ENCODE measurements at places on chromosomes 3 and 15.

- no peak for DNase-seq
Measured at GRCh38 chr3:197270558-197271317, 27.7 kb downstream of the DLG1 start.

DNA sequence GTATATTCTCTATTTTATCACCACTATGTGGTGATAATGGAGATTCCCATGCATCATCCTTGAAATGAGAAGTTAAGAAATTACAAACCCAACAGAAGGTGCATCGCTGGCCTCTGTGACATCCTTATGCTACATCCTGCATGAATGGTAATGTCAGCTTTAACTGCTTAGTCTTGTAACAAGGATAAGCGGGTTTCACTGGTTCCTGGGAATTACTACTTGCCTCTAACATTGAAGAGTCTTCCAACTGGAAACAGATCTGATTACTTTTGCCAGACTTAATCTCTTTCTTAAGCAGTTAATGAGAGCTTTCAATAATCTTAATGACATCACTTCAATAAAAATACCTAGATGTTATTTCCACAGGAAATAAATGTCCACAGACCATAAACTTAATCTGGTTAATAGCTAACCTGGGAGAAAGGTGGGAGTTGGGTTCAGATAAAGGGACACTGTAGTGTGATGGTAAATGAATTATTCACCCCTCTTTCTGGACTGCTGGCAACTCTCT is 44.0 kb downstream of the FMN1 start:
- DNase-seq, result no peak

DNA sequence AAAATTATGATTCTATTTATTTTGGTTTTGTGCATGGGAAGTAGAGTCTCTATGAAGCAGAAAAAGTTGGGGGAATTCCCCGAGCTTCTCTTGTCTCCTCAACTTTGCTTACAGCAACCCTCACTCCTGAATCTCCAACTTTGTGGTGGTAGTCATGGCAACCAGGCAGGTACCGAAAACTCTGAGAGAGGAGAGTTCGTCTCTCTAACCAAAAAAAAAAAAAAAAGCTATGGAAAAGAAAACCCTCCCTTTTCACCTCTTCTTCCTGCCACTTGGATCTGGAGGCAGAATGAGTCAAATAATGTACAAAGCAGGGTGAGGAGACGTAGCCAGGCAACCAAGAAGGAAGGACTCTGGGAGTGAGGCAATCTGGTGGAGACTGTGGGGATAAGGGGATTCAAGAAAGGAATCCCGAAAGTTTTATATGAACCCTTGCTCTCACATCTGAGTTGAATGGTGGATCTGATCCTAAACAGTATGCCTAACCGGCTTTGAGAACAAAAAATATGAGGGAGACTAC is 108.1 kb downstream of the PLOD2 start:
- no peak for DNase-seq

GRCh38 chr15:82585072-82585471 is 44.8 kb upstream of the RPS17 start:
- peak; percentile 26 for DNase-seq

DNA sequence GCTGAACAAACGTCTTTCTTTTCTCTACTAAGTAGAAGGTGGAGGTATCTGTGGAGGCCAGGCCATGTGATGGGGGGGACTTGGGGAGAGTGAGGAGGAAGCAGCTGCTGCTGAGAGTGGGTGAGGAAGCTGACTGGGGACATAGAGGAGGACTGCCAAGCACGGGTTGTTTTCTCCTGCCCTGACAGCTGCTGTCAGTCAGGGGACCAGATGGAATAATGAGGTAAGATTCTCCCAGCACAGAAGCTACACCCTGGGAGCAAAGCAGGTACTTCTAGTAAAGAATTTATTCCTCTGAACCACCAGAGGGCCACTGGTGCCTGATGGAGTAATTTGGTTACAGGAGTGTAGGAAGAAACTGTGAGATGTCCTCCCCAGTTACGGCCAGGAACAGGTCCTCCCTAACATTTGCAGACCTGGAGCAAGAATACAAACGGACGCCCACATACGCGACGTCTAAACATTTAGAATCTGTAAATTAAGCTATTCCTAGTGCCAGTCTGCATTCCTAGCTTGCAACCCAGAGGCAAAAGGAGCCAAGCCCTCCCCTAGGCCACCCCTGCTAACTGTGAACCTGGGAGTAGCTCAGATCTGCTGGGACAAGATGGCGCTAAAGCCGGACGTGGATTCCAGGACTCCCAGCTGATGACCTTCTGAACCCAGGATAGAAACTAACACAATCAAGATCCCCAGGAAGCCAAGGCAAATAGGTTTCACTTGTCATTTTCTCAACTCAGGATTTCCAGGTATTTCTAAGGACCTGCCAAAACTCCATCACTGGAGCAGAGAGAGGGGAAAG is 14.8 kb downstream of the CRYGS start:
- DNase-seq, result no peak

- peak; percentile 88 for DNase-seq
Measured at GRCh38 chr15:62426387-62426956, 261.4 kb upstream of the C2CD4B start.

DNA sequence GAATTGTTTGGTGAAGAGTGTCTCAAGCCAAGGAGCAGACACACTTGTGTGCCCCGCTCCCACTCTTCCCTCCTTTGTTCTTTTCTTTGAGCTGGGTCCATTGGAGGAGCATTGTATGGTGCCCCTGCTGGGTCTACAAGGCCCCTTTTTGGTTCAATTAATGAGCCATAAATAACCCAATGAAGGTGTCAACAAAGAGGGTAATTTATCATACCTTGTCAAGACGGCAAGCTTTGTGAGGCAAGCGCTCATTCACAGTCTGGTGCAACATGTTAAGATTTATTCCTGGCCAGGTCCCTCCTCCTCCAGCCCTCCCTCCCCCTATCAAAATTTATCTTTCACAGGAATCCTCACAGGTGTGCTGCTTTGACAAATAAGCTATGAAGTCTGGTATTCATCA is 300.1 kb downstream of the RORA start:
- no peak for DNase-seq

- no peak for DNase-seq
Measured at GRCh38 chr3:134753999-134754742, 40.9 kb upstream of the EPHB1 start.

DNA sequence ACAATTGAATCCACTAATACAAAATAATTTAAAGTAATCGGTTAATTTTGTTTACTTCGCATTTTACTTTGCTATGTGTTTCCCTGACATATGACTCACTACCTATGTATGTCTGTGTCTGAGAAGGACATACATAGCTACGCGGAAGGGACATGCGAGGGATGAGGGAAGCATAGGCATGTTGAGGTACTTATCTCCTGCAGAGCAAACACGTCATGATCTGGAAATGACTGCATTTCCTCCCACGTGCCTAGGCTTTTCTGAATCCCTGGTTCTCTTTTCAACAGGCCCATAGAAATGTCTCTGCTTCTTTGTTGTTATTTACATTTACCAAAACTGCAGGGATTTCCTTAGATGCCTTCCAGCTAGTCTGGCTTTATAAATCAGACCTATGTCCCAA is 27.5 kb downstream of the ALCAM start:
- DNase-seq, result peak; percentile 95

- no peak for DNase-seq
Measured at GRCh38 chr3:13144163-13145023, 71.2 kb upstream of the IQSEC1 start.

DNA sequence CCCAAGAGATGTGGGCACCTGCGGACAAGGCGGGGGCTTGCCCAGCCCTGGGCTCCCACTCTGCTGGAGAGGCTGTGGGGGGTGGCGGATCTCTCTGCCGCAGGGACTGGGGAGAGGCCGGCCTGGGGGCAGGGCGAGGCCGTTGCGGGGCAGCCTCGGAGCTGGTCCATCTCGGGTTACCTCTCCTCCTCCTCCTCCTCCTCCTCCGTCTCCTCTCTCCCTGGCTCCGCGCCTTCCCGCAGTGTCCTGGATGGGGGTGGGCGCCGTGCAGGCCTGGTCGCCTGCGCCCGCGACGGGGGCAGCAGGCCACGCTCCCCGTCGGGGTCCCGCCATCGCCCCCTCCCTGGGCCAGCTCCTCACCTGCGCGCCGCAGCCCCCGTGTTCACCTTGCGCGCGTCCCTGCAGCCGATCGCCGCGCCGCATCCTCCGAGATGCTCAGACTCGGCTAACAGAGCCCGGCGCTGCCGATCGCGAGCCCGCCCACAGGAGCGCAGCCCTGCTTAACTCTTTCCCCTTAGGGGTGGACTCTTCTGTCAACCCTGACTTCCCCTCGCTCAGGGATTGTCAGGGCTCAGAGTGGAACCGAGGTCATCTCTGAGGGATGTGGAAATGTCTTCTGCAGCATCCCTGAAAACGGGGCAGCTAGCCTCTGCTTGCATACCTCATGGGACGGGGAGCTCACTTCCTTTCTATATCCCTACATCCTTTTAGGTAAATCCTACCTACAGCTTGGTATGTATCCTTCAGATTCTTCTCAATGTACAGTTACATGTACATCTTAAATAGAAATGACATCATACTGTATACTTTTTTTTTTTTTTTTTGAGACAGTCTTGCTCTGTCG is at the start of gene PRRT3:
PRRT3 (minus strand) TSS at position 447 of the 844 bp plus-strand sequence. CDS start 2,293 bp downstream, outside the sequence.
- peak; percentile 45 for DNase-seq

DNA sequence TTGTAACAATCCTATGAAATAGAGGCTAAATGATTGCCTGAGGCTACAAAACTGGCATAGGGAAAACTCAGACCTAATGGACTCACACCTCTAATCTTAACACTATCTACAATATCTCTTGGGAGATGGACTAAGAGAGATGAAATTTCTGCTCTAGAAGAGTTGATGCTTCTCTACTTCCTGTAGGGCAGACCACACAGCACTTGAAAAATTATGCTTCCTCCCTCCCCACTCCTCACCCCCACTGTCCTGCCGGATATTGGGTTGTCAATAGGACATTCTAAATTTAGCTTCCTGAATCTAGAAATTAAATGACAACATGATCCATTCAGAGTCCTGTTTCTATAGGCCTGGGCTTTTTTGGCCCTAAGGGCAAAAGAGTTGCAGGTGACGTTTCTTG is 295.6 kb downstream of the GAP43 start:
- DNase-seq, result no peak

DNA sequence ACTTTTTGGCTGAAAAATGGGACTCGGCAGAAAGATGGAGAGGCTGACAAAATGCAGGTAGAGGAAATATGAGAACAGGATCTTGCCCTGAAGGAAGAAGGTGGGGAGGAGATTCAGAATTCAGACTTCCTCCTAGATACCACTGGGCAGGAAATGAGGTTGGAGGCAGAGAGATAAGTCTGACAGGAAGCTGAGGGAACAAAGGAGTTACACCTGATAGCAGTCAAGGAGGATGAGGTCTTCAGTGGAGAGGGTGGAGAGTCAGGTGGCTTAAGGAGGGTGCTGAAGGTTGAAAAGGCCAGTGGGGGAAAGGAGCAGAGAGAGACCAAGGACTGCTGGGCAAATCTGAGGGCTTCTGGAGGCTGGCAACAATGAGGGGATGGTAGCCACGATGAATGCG is 56.8 kb downstream of the CCR4 start:
- DNase-seq, result no peak

DNA sequence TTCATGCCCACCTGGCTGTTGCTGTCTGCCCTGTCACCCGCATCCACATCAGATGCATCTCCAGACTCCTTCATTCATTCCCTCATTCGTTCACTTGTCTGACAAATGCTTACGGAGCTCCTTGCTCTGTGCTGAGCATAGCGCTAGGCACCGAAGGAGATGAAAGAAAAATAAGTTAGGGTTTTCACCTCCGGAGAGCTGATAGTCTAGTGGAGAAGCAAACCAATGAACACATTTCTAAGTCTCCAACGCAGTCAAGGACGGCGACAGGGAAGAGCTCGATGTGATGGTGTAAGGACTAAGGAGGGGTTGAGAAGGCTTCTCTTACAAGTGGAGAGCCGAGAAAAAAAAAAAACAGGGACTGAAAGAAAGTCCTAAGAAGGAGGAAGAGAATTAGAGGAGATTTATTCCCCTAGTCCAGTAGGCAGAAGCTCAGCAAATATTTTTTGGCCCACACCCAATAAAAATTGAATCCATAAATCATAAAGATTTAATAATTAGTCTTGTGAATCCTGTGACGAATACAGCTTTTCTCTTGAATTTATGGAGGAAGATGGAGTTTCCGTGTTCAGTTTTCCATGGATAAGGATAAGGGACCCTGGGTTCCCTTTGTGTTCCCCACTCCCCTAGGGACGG is 127.2 kb upstream of the DLG1 start:
- no peak for DNase-seq

DNA sequence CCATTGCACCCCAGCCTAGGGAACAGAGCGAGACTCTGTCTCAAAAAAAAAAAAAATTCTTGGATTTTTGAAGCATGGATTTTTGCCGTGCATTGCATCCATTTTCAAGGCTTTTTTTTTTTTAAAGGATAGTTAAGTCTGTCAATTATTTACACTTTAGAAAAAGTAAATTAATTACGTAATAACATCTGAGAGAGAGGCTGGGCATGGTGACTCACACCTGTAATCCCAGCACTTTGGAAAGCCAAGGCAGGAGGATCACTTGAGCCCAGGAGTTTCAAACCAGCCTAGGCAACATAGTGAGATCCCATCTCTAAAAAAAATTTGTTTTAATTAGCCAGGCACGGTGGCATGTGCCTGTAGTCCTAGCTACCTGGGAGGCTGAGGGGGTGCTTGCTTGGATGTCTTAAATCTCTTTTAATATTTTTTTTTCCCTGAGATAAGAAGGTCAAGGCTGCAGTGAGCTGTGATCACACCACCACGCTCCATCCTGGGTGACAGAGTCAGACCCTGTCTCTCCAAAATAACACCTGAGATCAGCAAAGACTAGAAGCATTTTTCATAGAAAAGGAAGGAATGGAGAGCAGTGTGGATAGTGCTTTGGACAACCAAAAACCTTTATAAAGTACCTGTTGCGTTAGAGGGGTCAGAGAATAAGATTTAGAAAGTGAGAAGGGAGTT is 6.8 kb upstream of the SENP7 start:
- DNase-seq, result no peak

DNA sequence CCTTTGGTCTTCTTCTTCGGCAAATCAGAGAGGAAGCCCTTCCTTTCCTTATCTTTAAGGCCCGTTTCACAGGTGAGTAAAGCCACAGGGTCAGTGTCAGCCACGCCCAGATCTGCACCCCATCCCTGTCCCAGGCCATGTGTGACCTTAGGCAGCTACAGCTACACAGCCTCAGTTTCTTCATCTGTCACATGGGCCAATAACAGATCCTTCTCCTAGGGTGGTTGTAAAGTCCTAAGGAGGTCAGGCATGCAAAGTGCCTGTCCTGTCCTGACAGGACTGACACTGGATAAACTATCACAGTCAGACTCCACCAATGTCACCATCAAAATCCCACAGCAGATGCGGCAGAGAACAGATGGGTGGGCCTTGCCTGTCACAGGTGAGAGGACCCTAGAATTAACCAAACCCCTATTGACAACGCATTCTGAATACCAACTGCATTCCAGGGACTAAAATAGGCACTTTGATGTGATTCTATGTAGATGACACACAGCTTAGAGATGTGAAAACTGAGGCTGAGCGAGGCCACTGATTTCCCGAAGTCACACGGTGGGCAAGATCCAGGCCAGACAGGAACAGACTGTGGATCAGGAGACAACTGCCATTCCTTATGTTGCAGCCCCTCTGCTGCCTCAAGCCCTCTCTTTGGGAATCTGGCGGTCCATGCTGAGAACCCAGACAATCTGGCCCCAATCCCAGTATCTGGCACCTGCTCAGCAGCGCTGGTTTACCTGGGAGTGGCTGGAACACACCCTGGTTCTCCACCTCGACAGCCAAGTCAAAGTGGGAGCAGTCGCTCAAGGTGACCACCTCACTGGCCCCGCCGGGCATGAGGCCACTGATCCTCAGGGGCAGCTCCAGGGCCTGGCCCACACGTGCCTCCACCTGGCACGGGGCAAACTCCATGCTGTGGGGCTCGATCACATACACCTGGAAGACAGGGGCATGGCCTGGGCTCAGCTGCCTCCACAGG is 48.7 kb downstream of the NUP210 start:
- DNase-seq, result no peak

- no peak for DNase-seq
Measured at GRCh38 chr15:78637776-78638435, 3.1 kb downstream of the CHRNB4 start.

Data from fibroblast of lung (primary cell).